Left cardiac atrium (tissue), 4 donors: ENCODE measurements at places on chromosomes 1 and 21. TPM values are rescaled to one million over a fixed set of nuclear protein-coding genes. Genes with fewer than 3 reads are reported as not detected.

GRCh38 chr1:18285538-18285924, 177.9 kb downstream of the IGSF21 start:
- no peak for DNase-seq

Gene OR2M3
- total RNA-seq = not detected

Gene FCAMR
- not detected for total RNA-seq

Gene RCAN3
- total RNA-seq = 5.8 TPM

Gene HTR1D
- total RNA-seq = not detected

- DNase-seq = no peak
Measured at GRCh38 chr1:245969283-245969682, 537.8 kb downstream of the SMYD3 start.

Gene GRIK1
- not detected for total RNA-seq

Gene CLEC20A
- not detected for total RNA-seq

DNA sequence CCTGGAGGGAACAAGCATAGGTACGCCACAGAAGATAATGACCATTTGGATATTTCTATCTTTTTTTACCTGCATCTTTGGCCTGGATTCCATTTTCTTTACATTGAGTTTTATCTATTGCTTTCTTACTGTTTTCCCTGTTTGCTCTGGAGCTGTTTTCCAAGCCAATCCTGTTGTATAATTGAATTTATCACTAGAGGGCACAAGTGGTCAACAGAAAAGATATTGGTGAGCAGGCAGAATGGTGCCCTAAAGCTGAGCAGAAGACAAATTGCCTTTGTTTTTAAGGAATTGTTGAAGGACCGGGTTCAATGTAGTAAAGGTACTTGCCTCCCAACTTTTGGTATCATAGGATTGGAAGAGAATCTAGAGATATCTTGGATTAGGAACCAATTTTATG, 152.8 kb downstream of the PPP1R12B start:
- no peak for DNase-seq

- no peak for DNase-seq
Measured at GRCh38 chr1:233518344-233518743, 95.6 kb upstream of the KCNK1 start.

GRCh38 chr1:53681351-53681976, 57.5 kb downstream of the GLIS1 start:
- DNase-seq = no peak

- no peak for DNase-seq
Measured at GRCh38 chr1:87176087-87176486, 152.6 kb upstream of the LMO4 start.

DNA sequence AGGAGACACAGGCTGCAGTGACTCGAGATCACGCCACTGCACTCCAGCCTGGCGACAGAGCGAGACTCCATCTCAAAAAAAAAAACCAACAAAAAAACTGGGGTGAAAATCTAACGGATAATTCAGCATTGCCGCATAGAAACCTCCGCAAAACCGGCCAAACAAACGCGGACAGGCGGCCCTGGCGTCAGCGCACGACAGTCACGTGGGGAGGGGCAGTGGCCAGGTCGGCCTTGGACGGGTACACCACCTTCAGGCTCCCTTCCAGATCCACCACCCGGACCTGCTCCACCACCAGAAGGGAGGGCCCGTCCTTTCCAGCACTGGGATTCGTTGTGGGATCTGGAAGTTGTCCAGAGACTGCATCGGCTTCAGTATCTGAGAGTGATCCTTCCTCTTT, 8.4 kb downstream of the SMIM1 start:
- peak; percentile 8 for DNase-seq
